Omental fat pad (tissue), 4 donors: ENCODE measurements at places on chromosomes 2 and 18.

DNA sequence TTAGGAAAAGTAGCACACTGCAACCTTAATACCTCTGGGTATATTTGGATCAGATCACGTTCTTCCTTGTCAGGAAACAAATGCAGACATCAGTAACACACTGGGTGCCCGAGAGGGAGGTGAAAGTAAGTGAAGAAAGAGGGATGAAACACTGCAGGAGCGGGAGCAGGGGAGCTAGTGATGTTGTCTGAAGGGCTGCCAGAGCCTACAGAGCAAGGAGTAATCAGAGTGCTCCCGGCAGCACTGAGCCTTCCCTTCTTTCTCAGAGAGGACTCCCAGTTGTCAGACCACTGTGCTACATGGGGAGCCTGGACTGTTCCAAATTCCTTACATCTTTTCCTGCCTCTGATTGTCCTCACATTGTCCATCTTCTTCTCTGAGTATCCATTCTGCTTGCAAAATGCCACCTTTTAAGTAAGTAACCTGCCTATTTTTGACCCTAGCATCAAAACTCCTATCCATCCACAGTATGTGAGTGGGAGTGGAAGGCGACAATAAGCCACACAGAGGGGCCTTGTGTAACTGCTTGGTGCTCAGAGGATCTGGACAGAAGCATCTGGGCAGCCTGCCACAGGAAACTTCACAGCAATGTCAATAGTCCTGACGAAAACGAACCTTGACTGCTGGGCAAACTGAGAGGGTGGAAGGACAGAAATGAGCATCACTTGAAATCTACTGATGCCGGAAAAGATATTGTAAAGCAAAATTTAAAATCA is 10.8 kb upstream of the NAB1 start:
- no peak for DNase-seq

GRCh38 chr18:48982266-48982665 is 31.5 kb upstream of the SMAD7 start:
- DNase-seq, result no peak

DNA sequence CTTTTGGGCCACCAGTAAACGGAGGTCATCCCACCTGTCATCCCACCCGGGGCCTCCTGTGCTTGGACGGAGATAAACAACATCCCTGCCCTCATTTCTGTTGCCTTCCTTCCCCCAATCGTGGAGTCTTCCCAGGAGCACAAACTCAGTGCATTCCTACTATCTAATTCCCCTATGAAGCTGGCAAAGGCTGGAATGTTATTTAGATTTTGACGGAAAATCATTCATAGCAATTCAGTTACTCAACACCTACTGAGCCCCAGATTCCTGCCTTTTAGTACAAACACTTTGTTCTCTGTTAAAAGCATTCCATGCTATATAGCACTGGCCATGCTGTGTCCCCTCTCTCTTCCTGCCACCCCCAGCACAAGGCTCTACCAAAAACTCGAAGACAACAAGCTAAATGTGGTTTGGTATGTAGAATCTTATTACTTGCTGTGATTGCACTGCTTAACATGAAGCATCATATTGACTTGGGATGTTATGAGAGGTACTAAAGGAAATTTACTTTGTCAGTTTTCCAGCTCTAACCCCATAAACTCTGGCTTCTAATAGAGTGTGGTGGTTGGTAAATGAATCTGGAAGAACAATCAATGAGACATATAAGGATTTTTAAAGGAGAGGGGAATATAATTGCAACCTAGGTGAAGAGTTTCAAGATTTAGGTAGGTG is 32.3 kb upstream of the IMPA2 start:
- no peak for DNase-seq

DNA sequence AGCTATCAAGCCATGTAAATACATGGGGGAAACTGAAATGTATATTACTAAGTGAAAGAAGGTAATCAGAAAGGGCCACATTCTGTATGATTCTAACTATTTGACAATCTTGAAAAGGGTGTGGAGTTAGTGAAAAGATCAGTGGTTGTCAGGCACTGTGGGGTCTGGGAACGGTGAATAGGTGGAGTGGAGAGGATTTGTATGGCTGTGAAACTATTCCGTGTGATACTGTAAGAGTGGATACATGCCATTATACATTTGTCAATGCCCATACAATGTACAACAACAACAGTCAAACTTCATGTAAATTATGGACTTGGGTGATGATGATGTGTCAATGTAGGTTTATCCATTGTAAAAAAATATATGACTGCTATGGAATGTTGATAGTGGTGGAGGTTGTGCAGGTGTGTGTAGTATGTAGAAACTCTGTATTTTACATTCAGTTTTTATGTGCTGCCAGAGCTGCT is 1116.2 kb downstream of the SUCLG1 start:
- DNase-seq, result no peak

GRCh38 chr2:205687641-205687956 is 5.3 kb downstream of the NRP2 start:
- DNase-seq, result no peak

GRCh38 chr18:60593249-60593648 is 220.7 kb upstream of the MC4R start:
- DNase-seq, result no peak

DNA sequence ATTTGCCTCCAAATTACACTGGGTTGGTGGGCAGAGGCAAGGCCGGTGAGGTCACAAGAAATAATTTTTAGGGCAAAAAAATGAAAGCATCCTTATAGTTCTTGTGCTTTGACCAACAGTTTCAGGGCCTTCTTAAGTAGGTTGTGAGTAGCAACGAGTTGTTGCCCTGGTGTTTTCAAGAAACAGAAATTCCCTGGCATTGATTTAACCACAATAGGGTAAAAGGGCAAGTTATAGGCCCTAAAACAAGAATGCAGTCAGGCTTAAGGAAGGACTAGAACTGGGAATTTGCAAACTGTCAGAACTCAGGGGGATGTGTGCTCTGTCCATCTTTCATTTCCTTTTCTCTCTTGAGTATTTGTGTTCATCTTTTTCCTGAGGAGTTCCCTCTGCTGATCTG is 46.1 kb upstream of the STPG4 start:
- DNase-seq, result no peak

GRCh38 chr18:12106471-12106870 is 12.8 kb downstream of the ANKRD62 start:
- DNase-seq, result no peak

DNA sequence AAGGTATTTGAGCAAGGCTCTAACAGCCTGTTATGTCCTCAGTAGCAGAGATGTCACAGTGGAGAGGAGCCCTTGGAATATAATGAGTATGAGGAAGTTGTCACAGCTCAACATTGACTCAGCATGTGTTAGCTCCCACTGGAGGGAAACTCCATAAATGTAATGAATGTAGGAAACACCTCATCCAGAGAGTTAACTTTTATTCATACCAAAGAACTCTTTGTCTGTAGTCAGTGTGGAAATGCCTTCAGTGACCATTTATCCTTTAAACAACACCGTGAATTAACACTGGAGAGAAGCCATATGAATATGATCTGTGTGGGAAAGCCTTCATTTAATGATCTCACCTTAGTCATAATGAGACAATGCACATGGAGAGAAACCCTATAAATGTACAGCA is 59.7 kb downstream of the CYP1B1 start:
- no peak for DNase-seq
